ENCODE measurements at places on chromosomes 6 and 20.

DNA sequence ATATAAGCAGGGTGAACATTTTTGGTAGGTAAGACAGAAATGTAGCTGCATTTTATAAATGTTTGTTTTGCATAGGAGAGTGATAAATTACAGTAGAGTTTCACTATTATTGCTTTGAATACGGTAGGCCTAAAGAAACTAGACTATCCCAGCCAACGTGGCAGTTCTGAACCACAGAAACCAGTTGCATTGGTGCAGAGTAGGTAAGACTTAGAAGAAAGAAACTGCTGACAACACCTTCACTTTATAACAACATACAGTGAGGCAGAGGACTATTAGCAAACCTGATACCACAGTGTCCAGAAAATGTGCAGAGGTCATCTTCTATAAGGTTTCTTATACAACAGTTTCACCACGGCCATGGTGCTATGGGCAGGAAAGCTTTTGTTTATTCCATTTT, 566.1 kb downstream of the KIF16B start:
- no peak for DNase-seq

GRCh38 chr20:16488616-16489015, 84.6 kb downstream of the KIF16B start:
- no peak for DNase-seq

- DNase-seq: no peak
Measured at GRCh38 chr20:57495978-57496377, 29.0 kb downstream of the CTCFL start.

DNA sequence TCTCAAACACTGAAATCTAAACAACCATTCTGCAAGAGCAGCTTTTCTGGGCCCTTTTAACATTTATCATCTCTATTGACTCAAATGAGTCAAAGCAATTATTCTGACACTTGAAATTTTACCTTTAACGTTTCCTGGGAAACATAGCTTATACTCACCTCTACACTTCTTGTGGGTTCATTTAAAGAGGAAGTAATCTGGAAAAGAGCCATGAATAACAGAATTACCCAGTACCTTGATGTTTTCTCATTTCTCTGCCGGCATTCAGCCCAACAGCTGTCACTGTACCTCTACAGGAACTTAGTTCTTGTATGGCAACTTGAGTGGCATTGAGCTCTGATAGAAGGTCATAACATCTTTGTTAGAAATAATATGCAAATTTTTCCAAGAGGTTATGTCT, 272.2 kb downstream of the KCNQ5 start:
- no peak for DNase-seq

GRCh38 chr20:20012541-20012940, 4.6 kb upstream of the NAA20 start:
- no peak for DNase-seq

GRCh38 chr20:10857352-10858070, 183.7 kb upstream of the JAG1 start:
- no peak for DNase-seq

DNA sequence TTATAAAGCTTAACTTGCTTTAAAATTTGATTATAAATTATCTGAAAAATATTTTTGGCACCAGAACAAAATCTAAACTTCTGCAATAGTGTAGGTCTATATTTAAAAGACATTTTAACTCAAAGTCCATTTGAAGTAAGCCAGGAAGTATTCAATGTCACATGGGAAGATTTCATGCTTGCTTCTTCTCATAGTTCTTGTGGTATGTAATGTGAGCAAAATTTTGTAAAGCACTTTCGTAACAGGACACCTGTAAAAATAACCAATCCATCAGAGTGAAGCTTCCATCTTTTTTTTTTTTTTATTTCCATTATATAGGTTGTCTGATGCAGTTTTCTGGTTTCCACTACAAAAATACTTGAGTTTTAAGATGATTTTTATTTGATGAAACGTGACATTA, 386.1 kb downstream of the LAMA2 start:
- DNase-seq: no peak

- DNase-seq: no peak
Measured at GRCh38 chr6:21360336-21360735, 233.2 kb upstream of the SOX4 start.

DNA sequence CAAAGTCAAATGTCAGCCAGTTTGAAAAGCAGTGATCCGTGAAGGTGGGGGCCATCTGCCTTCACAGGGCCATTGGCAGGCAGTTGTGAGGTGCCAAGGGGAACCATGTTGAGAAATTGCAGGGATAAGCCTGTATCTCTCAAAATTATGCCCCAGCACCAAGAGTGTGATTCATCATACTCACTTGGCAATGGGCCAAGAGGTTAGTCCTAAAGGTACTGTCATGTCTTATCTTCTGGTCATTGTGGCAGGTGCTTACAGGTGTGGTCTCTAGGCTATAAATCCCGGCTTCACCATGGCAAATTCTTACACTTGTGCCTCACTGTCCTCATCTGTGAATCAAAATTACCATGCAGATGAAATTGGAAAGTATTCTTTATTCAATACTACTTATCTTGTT, 150.7 kb upstream of the LAMP5 start:
- DNase-seq: no peak

DNA sequence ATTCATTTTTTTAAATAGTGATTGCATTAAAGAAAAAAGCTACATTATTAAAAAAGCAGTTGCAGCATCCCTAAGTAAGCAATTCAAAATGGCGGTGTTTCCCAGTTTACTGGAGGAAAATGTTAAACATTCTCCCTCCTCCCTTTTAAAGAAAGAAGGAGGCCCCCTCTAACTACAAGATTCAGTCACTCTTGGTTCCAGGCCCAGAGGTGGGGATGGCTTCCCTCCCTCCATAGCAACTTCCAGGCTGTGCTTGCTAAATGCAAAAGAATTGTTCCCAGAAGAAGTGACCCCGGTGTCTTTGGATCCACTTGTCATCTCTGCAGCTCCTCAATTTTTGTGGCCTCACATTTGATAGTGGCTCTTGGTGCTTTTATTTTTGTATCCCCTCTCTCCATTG, 165.9 kb downstream of the SOBP start:
- no peak for DNase-seq

Measured in SK-N-DZ (cell line).